ENCODE measurements at places on chromosomes 2 and 18.

DNA sequence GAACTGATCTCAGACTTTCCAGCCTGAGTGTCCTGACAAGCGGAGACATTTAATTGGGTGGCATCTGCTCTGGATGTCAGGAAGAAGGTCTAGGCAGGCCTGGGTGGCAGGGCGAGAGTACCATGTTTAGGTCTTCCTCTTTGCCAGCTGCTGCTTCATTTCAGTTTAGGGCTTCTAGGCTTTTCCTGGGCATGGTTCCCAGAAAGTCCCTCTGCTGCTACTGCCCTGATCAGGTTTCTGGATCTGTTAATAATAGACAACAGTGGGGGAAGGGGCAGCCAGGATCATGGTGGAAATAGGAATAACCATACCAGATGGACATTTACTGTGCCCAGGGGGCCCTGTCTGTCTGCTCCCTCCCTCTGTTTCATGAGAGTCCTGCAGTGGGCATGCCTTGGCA, 2.3 kb upstream of the PLCD4 start:
- no peak for DNase-seq

DNA sequence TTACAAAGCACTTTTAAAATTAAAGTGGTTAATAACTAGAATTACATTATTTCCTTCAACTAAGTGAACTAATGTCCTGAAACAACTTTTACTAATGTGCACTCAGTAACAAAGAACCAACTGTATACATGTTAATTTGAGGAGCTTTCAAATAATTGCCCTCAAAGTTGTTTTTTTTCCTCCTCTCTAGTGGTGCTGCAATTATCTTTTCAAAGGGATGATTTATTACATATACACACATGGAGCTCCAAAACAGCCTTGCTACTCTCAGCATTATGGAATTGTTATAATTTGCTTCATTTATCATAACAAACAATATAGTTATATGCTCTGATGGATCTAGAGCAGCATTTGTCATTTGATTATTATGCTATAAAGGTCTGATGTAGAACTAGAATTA, 246.3 kb upstream of the RASGRP3 start:
- no peak for DNase-seq

DNA sequence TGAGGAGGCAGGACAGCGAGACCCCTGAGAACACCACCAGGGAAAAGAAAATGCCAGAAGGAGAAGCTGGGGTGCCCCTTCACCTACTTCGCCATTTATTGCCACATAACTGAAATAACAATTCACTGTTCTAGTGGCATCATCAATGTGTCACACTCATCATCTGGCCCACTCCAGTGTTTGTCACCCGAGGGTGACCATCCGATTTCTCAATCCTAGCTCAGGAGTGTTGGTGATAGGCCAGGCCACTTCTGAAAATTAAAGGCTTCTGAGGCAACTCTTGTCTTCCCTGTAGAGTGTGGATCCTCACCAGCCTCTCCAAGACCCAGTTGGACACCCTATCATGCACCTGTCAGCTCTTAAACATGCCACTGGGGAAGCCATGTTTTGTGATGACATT, 62.9 kb upstream of the BZW1 start:
- no peak for DNase-seq

- no peak for DNase-seq
These were observed 88.2 kb upstream of the TMEM200C start for GRCh38 chr18:5983488-5983887.

DNA sequence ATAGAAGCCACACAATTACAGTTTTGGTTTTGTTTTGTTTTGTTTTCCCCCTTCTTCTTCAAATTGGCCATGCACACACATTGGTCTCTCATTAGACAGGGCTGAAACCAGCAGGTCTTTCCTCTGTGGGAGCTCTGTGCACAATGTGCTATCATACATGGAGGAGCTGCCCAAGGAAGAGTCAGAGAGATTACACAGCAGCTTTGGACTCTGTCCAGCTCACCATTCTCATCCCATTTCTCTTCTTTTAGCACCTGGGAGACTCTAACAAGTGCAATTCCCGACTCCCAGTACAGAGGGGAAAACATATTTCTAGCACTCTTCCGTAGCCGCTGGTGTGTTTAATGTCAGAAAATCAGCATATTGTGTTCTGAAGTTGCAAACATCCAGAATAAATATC, 29.4 kb downstream of the POU3F3 start:
- no peak for DNase-seq

DNA sequence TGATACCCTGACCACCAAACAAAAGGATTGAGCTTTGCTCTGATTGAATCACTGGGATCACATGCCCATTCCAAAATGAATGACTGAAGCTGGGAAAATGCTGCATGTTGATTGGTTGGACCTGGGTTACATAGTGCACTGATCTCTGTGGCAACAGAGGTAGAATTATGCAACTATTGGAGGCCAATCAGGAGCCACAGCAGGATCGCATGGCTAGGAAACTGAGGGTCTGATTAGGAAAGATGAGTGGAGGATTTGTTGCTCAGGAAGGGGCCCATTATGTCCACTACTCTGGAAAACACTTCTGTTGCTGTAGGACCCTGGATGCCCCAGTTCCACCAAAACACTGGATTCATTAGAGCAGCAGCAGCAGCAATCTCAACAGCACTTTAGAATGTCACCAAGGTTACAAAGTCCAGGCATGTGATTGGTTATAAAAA, 25.9 kb upstream of the SGPP2 start:
- no peak for DNase-seq

- DNase-seq = no peak
These were observed 437.3 kb downstream of the ZNF521 start for GRCh38 chr18:24914685-24915084.

- no peak for DNase-seq
These were observed 89.6 kb upstream of the UBE2E3 start for GRCh38 chr2:180890781-180891180.

DNA sequence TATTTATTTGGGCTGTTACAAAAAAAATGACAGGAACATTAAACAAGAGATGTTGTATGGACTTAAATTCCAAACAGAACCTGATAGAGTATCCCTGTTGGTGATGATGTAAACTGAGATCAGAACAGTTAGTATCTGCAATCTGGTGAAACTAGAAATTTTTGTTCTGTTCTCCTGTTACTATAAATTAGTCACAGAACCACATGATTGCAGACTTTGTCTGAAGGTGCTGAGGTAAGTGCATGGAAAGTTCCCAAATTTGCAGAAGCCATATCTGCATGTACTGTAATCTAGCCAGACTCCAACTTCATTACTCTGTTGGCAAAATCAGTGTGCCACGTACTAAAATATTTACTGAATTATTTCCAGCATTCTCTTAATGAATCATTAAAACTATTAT, 516.3 kb upstream of the FSIP2 start:
- no peak for DNase-seq

- DNase-seq = no peak
These were observed 56.9 kb upstream of the SEMA4C start for GRCh38 chr2:96926791-96927190.

DNA sequence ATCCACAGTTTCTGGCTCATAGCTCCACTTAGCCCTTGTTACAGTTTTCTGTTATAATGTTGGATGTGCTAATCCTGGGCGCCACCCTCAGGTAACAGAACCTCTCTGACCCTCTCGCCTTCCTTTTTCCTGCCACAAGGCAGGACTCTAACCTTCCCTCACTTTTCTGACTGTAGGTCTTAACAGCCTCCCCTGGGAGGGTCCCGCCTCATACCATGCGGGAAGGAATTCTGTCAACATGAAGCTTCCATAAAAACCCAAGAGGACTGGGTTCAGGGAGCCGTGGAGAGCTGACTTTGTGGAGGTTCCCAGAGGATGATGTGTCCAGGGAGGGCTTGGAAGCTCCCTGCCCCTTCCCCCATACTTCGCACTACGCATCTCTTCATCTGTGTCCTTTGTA, 11.9 kb upstream of the RAB17 start:
- DNase-seq = no peak
